Mesendoderm (in vitro differentiated cells): ENCODE measurements at places on chromosomes 1 and 21.

GRCh38 chr1:169648709-169649108 is 18.8 kb upstream of the SELP start:
- no peak for DNase-seq

DNA sequence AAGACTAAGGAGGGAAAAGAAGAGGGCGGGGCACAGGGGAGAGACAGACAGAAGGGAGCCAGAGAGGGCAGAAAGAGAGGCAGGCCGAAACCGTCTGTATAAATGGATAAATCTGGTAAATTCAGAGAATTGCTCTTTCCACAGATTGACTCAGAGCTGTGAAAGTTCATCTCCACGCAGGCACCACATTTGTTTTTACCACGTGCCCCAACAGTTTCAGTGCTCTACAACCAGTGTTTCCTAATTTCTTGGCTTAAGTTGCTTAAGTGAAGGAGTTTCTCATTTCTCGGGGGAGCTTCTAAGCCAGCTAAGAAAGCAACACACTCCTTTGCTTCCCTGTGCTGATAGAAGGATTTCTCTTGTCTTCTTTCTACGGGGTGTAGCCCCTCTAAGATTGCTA is 87.1 kb downstream of the ENAH start:
- no peak for DNase-seq

- DNase-seq: no peak
These were observed 126.2 kb upstream of the SERBP1 start for GRCh38 chr1:67556297-67556900.

DNA sequence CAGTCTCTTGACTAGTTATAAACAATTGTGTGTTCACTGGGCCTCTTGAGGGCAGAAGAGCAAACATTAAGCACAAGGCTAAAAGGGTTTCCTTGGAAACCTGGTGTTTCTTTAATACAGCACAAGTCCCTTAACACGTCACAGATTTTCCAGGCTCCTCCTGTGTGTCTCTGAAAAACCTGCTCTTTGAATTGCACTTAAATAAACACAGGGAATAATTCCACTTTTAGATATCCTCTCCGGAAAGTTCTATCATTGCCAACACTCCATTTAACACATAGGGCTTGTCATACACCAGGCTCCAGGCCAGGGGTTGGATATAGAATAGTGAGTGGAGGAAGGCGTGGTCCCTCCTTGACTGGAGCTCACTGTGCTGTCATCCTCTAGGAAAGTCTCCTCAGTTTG is 442.6 kb downstream of the DSCAM start:
- no peak for DNase-seq

DNA sequence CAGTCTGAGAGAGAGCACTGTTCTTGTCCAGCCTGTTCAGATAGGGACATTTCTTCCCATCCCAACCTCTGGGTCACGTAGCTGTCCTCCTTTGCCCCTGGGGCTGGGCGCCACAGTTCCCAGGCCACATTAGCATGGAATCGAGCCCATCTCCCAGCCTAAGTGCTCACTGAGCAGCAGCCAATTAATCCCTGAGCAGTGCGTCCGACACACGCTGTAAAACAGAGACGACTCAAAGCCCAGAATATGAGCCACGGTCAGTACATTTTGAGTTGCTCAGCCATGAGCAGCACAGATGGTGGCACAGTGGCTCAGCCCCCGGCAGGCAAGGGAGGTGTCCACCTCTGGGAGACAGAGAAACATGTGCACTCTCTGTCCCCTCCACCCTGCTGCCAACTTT is 267.4 kb downstream of the NPHP4 start:
- DNase-seq: no peak

DNA sequence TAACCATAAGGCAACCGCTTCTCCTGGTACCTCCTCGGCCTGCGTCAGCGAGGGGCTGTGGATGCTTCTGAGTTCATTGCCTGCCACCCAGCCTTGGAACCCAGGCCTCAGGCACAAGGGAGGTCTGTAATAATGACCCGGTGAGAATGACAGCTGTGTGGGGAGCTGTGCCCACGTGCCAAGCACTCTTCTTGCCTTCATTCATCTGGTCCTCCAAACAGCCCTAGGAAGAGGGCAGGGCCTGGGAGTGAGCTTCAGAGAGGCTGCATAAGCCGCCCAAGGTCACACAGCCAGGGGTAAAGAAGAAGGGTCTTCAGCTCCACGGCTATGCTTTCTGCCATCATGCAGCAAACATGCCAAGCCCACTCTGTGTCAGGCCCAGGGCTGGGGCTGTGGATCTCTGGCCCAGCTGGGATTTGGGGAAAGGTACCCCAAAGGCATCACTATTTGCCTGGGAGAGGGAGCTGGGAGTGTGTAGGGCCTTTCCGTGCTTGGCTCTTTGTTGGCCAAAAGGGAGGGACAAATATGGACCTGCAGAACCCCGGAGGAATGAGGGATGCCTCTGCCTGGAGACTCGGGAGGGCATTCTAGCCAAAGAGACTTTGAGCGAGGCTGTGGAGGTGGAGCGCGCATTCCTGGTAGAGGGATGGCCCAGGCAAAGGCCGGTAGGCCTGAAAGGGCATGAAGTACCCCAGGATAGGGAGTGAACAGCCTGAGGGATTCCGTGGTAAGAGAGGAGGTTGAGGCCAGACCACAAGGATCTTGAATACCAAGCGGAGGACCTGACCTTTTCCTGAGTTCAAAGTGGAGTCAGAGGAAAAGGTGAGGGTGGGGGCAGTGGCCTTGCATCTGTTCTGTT is 10.1 kb upstream of the EDN2 start:
- DNase-seq: no peak

DNA sequence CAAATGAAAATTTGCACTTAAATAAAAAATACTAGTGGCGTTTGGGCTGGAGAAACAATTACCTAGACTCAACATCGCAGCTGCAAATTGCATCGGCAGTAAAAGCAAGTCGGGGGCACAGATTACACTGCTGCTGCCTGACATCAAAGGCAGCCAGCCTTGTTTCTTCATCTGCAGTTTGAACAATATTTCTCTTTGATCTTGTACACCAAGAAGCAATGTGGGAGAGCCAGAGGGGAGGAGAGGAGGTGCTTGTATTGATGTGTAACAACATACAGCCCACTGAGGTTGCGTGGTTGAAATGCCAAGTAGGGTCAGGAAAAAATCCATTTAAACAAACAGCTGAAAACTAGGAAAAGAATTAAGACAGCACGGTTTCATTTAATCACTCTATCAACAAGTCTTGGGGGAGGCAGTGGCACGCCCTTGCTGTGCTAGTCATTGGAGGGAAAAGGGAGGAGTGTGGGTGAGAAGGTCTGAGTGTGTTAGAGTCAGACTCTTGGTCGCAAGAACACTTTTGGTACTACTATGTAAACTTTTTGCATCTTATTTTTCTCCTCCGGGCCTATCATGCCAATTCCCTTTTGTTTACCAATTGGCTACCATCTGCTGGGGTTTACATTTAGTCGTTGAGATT is 456.5 kb downstream of the OMA1 start:
- DNase-seq: no peak

- no peak for DNase-seq
These were observed 163.9 kb downstream of the AKT3 start for GRCh38 chr1:243686159-243686558.

GRCh38 chr21:32426592-32427051 is 14.1 kb downstream of the EVA1C start:
- DNase-seq: no peak

- DNase-seq: no peak
These were observed 58.3 kb upstream of the ANGPTL3 start for GRCh38 chr1:62539028-62539447.

GRCh38 chr1:58975888-58976287 is 192.0 kb upstream of the JUN start:
- DNase-seq: no peak

- DNase-seq: no peak
These were observed 49.4 kb downstream of the ADCY10 start for GRCh38 chr1:167864392-167865032.

- peak; percentile 78 for DNase-seq
These were observed 32.7 kb upstream of the ETV3 start for GRCh38 chr1:157170677-157171515.

DNA sequence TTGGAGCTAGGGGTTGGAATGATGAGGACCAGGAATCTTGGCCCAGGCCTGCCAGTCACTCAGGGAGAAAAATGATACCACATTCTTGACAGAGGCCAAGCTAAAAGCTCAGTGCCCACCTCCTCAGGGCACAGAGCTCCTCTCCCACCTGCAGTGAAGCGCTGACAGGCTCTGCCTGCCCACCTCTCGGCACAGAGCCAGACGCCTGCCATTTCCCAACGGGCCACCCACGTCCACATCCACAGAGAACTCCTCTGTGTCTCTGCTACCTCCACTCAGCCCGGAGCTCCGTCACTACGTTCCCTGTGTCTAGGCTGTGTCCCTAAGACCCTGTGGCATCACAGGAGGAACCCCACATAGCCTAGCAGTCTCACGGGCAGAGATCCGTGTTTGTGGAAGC is 60.8 kb downstream of the MRPL37 start:
- DNase-seq: no peak

GRCh38 chr1:115854005-115854404 is 13.1 kb upstream of the NHLH2 start:
- no peak for DNase-seq

DNA sequence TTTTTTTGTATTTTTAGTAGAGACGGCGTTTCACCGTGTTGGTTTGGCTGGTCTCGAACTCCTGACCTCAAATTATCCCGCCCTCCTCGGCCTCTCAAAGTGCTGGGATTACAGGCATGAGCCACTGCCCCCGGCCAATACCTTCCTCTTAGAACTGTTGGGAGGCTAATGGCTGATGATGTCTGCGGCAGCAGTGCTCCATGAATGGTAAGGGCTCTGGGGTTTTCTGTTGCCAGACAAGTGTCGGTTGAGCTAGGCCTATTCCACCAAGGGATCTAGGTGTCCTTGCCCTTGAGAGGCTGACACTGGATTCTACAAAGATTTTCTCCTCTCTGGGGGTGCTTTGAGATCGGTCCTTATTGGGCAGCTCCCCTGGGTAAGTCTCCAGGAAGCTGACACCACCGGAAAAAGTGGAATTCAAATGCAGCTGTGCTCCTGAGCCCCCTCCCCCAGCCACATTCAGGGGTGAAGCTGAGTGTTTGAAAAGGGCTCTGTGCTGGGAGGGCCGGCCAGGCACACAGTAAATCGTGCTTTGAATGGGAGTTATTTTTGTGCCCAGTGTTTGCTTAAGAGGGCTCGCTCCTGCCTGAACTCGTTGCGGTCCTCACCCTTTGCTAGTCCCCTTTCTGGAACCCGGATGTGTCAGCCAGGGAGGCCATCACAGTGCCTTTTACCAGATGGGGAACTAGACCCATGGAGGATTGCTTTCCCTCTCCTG is 5.2 kb downstream of the SOX13 start:
- DNase-seq: peak; percentile 92

DNA sequence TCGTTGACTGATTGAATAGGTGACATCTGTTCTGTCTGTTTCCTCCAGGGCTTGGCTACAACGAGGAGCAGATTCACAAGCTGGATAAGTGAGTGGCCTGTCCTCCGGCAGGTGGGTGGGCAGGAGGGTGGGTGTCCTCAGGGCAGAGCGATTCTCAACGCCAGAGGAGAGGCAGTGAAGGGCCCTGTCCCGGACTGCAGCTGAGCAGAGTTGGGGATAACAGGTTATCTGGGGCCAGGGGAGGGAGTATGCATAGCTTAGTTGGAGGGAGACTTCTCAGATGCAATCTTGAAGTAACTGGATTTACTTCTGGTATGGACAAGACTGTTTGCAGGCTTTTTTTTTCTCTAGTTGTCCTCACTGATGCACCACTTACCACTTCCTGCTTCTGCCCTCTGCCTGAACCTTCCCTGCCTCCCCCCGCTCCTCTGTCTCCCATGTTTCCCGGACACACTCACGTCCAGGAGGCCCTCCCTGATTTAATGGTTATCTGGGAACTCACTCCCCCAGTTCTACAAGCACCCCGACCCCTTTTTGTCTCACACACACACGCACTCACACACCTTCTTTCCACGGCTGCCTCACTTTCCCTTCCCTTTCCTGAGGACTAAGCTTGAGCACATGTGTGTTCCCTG is 16.4 kb upstream of the RASSF5 start:
- no peak for DNase-seq

DNA sequence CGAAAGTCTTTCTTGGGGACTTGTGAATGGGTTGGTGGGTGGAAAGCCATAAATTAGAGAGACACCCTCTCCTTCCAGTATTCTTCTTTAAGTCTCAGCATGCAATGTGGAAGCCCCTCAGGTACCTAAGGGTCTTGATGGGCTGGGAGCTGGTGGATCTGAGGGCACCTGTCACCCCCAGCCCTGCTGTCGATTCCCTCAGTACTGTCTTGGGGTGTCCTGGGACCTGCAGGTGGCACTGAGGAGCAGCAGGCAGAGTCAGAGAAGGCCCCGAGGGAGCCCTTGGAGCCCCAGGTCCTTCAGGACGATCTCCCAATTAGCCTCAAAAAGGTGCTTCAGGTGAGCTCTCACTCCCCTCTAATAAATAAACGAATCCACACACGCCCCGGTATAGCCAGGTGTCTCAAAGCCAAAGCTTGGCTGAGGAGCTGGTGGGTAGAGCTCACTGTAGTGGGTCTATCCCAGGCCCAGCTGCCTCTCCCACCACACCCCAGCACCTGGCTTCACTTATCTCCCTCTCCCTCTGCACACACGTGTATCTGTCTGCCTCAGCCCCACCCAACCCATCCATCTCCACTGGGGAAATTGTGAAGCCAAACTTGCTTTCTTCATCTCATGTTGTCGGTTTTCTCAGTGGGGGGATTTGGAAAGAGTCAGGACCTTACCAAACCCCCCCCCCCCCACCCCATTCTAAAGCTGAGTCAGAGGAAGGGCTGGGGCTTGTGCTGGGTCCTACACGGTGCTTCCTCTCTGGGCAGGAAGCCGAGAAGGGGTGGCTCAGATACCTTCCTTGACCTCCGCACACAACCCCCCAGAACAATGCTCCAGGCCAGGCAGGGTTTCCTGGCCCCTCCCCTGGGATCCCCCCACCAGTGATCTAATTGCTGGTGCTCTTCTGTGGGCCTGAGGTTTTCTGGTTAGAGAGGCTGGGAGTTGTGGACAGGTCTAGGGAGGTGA is 1.6 kb downstream of the ADAM15 start:
- DNase-seq: no peak

- no peak for DNase-seq
These were observed 13.5 kb downstream of the SHISA4 start for GRCh38 chr1:201902198-201902597.

- no peak for DNase-seq
These were observed 742 bp upstream of the HSPA13 start for GRCh38 chr21:14383596-14384180.

DNA sequence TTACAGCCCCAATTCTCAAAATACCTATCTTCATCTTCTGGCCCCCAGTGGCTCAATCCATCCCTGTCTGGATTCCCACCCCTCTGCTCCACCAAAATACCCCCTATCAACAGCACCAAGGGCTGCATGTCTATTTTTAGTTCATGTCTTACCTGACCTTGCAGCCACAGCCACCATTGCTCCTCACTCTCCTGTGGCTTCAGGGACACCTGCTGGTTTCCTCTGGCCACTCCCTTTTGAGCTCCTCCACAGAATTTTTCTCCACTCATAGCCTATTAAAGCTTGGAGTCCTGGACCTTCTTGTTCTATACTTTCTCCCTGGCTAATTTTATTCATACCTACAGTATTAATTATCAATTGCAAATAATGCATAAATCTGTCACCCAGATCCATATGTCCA is 125.3 kb upstream of the NGF start:
- peak; percentile 21 for DNase-seq

- no peak for DNase-seq
These were observed 11.0 kb upstream of the TMEM200B start for GRCh38 chr1:29134695-29135028.

GRCh38 chr21:29538115-29538514 is 239.4 kb downstream of the BACH1 start:
- DNase-seq: no peak
